ENCODE measurements at places on chromosomes 3 and 15.

GRCh38 chr15:39034816-39035215 lies 470.2 kb upstream of the RASGRP1 start:
- no peak for DNase-seq

GRCh38 chr3:40718681-40719080 lies 193.9 kb downstream of the ZNF621 start:
- no peak for DNase-seq

DNA sequence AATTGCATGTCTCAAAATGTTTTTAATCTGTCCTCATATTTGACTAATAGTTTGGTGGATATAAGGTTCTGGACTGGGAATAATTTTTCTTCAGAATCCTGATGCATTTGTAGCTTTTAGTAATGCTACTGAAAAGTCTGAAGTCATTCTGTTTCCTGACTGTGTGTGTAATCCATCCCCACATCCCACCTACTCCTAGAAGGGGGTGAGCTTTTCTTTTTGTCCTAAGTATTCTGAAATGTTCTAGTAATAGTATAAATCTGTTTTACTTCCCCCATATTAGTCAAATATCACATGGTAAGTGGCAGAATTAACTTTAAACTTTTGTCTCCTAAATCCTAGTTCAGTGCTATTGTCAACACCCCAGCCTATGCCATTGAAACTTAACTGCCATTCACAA lies 162.8 kb downstream of the GREM1 start:
- DNase-seq: no peak

- no peak for DNase-seq
Measured at GRCh38 chr3:83655083-83655482, 1303.7 kb upstream of the CADM2 start.

DNA sequence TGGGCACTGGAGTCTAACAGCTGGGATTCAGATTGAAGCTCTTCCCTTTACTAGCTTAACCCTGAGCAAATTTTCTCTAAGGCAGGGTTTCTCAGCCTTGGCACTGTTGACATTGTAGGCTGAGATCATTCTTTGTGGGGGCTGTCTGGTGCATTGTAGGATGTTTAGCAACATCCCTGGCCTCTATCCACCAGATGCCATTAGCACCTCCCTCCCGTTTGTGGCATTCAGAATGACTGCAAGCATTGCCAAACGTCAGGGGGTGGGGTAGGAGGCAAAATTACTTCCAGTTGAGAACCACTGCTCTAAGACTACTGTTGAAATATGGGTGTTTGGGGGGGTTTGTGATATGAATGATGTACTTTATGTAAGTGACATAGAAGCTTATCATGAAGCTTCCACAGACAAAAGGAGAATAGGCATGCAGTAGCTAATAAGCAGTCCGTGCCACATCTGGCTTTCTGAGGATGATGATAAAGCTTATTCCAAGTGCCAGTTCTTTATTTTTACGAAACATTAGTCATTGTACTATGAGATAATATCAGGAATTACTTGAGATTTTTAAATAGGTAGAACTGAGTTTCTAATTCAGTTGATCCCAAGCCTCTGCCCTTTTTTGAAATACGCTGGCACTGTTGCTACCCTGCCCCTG lies 39.3 kb downstream of the NKIRAS1 start:
- no peak for DNase-seq

- DNase-seq: peak; percentile 60
Measured at GRCh38 chr15:101127506-101128076, 124.3 kb downstream of the CHSY1 start.

- DNase-seq: peak; percentile 78
Measured at GRCh38 chr3:46947981-46948791, 28.4 kb downstream of the CCDC12 start.

DNA sequence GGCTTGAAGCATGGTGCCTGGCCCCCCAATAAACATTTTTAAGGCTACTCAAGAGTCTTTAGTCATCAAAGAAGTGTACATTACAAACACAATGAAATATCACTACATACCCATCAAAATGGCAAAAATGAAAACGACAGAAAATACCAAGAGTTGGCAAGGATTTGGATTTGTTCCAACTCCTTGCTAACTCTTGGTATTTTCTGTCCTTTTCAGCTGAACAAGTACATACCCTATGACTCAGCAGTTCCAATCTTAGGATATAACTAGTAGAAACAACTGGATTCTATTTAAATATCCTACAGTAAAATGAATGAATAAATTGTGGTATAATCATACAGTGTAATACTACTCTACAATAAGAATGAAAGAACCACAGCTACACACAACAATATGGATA lies 25.1 kb upstream of the GABPB1 start:
- no peak for DNase-seq

GRCh38 chr3:73148682-73149081 lies 87.2 kb downstream of the EBLN2 start:
- DNase-seq: no peak

GRCh38 chr15:49979705-49980382 lies 139.2 kb downstream of the ATP8B4 start:
- no peak for DNase-seq

DNA sequence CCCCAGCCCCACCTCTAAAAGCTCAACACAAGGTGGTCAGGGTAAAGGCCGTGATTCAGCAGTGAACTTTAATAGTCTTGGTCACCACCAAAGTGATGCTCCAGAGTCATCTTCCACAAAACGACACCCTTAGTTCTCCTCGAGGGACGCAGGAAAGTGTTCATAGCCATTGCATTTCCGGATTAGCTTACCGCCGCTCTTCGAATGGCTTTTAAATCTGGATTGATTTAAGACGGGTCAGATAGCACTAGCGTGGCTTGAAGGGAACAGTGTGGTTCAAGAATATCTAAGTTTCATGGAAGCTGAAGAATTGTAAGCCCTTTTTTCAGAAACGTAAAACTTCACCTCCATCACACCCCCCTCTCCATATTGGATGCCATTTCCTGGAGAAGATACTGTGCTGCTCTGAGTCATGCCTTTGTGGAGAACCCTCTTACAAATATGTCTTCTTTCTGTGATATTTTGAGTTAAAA lies 829 bp downstream of the RNF7 start:
- DNase-seq: no peak
